Fibroblast of villous mesenchyme (primary cell): ENCODE measurements at places on chromosomes 4 and X.

- peak; percentile 23 for DNase-seq
Observed at GRCh38 chr4:153634738-153635353, 49.2 kb upstream of the TLR2 start.

DNA sequence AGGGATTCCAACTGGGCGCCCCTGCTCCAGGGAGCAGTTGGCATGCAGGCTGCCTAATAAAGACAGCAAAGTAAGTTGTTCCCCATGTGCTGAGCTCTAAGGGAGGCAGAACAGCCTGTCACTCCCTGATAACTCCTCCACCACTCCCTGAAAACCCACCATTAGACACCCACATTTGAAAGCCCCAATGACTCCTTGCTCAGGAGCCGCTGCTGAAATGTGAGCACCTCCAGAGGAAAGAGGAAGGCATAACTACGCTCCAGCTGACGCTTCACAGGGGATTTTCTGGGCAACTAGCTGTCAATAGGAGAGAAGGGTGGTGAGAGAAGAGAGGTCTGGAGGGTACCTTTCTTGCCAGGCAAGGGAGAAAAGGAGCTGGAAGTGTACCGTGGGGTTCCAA is 62.5 kb downstream of the NPY1R start:
- no peak for DNase-seq

GRCh38 chr4:189420572-189420971 is 520.1 kb upstream of the FRG1 start:
- DNase-seq, result no peak

- peak; percentile 64 for DNase-seq
Observed at GRCh38 chr4:95548738-95549245, at the start of gene UNC5C. UNC5C (minus strand) TSS chr4:95548973.

- DNase-seq, result peak; percentile 92
Observed at GRCh38 chr4:121668368-121669162, 28.2 kb downstream of the ANXA5 start.

- no peak for DNase-seq
Observed at GRCh38 chr4:80035336-80035735, 37.7 kb downstream of the ANTXR2 start.

- no peak for DNase-seq
Observed at GRCh38 chrX:100696699-100697351, 35.1 kb downstream of the SYTL4 start.

GRCh38 chr4:97411356-97411755 is 731.9 kb downstream of the STPG2 start:
- DNase-seq, result no peak

DNA sequence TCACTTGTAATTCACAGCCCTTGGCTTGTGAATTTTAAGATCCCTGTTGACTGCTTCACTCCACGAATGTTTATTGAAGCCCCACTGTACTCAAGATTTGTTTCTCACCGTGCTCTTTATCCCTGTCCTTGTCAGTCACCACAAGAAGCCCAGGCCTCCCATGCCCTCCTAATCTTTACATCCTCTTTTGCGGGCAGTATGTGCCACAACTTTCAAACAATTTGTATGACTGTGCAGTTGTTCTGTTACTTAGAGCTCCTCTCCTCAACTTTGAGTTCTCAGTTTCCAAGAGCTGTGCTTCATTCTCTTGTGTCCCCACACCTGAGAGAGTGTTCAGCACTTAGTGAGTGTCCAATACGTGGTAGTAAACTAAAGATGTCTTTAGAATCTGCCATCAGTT is 467.7 kb downstream of the NKX6-1 start:
- no peak for DNase-seq

- no peak for DNase-seq
Observed at GRCh38 chr4:15794426-15794825, 16.3 kb downstream of the CD38 start.

DNA sequence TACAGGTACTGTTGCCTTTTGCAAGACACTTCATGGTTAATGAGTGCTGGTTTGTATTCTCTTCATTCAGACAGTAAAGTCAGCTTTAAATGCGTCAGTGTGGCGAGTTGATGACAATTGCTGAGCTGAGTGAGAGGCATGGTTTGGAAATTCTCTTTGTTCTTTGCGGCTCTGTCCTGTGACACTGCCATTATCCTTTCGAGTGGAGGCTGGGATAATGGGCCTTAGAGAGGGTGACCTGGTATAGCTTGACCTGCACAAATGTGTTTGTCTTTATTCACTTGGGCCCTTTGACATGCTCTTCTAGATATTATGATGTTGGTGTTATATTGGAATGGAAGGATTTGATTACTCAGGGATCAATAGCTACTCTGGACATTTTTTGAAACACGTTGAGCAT is 208.5 kb upstream of the FAT1 start:
- no peak for DNase-seq

DNA sequence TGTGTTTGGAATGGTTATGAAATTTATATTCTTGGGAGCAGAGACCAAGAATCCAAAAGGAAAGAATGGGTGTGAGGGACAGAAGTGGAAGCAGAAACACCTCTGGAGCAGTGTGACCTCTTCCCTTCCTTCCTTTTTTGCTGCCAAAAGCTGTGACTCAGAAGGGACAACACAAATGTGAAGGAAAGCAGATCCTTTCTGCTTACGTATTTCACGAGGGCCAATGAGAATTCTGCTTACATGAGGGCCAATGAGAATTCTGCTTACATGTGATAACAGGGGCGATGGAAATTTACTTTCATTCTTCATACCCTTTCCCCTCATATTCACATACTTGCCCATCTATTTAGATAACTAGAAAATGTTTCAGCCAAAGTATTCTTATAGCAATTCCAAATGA is 404.6 kb downstream of the PRDM5 start:
- peak; percentile 96 for DNase-seq

- no peak for DNase-seq
Observed at GRCh38 chr4:137663251-137664045, 131.2 kb upstream of the PCDH18 start.

GRCh38 chr4:7420661-7421040 is 14.1 kb downstream of the PSAPL1 start:
- DNase-seq, result no peak

DNA sequence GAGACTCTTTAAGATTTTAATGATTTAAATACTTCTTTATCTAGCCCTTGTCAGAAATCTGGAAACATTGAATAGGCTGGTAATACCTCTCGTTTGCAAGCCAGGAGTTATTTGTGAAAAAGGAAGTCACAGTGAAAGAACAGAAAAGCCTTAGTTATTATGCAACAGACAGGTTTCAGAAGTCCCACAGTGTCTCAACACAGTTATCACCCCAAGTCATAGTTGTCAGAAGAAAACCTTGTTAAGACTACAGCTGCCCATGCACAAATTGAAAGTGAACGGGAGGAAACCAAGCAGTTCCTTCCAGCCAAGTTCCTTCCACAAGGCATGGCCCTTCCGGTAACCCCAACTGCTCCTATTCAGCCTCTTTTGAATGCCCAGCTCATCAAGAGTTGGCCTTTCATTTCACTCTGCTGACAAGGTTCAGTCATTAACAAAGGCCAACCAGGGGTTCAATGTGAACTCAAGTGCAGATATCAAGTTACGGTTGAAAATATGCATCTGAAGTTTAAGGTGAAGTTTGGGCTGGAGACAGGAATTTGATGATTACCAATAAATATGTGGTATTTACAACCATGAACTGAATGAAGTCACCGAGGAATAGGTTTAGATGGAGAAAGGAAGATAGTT is 15.6 kb downstream of the ALPK1 start:
- no peak for DNase-seq

DNA sequence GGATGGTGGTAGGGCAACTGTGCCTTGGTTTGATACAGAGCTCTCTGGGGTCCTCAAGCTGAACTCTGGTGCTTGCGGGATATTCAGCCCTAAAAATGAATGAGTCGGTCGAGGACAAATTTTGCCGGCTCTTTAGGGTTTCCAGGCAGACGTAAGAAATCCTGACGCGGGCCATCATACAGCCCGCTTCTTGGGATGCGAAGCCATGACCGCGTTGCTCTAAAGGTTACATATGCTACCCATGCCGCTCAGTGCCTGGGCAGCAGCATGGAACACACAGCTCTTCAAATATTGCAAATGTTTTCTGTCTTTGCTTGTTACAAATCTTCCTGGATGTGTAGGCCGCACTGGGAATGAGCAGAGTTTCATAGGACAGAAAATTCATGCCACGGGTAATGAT is 55.6 kb downstream of the NBDY start:
- no peak for DNase-seq

DNA sequence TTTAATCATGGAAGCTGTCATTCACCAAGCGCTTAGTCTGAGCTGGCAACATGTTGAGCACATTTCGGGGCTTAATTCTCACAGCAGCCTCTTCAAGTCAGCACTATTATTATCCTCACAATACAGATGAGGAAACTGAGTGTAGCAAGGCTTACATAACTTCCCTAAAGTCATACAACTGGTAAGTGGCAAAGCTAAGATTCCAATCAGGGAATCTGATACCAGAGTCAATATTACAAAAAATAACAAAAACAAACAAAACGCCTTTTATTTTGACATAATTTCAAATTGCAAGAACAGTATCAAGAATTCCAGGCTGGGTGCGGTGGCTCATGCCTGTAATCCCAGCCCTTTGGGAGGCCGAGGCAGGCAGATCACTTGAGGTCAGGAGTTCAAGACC is 120.4 kb upstream of the DUSP21 start:
- DNase-seq, result no peak

DNA sequence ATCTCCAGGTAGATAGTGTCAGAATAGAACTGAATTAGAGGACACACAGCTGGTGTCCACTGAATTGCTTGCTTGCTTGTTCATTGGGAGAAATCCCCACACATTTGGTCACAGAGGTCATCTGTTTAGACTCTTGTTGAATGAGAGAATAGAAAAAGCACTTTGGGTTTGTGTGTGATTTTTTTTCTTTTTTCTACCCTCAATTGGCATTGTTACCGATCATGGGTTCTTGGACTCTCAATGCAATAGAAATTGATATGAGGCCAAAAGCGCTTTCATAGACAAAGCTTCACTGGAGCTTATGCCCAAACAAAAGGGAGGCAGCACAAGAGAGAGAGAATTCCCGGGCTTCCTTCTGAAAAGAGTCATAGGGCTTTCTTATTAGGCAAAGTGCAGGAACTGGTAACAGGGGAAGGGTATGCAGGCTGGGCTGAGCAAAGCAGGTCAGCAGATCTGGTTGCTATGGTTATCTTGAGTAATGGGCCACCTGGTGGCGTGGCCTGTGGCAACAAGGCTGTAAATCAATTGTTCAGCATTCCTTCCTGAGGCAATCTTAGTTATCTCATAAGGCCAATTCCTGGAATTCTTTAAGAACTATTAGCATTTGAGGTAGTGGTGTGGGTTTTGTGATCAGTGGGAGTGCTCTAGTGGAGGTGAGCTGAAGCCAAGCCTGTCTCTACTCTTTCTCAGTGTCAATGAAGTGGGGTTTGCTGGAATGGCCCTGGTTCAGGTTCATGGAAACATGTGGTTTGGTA is 5.3 kb upstream of the GPR82 start:
- DNase-seq, result peak; percentile 67

- DNase-seq, result peak; percentile 7
Observed at GRCh38 chr4:152848508-152848907, 68.8 kb downstream of the ARFIP1 start.

- no peak for DNase-seq
Observed at GRCh38 chr4:12146339-12146738, 717.6 kb upstream of the HS3ST1 start.

DNA sequence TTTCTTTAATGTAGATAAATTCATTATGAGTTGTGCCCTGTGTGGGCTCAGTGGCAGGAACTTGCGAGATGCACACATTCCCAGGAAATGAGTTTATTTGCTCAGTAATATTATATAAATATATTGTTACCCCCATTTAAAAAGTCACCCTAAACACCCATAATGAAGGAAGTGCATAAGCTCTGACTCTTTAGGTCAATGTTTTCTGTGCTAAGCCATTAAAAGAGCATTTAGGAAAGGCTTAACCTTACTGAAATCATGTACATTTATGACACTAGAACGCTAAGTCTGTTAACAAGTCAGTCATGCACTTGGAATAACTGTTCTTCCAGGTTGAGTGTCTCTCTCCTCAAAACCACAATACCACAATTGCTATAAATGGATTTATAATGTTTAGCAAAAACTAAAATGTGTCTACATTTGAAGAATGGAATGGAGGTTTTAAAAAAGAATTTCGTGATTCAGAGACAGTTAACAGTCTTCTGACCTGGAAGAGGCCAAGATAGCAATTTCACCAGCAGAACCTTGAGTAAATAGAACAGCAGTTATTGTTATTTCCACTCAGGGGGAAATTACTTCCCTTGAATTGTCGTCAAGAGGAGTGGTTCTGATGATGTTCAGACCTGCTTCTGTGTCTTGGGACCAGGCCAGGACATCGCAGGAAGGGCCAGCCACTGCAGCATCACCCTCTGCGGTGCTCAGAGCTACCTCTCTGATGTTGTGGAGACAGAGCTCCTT is 91.1 kb upstream of the VEGFC start:
- peak; percentile 92 for DNase-seq

DNA sequence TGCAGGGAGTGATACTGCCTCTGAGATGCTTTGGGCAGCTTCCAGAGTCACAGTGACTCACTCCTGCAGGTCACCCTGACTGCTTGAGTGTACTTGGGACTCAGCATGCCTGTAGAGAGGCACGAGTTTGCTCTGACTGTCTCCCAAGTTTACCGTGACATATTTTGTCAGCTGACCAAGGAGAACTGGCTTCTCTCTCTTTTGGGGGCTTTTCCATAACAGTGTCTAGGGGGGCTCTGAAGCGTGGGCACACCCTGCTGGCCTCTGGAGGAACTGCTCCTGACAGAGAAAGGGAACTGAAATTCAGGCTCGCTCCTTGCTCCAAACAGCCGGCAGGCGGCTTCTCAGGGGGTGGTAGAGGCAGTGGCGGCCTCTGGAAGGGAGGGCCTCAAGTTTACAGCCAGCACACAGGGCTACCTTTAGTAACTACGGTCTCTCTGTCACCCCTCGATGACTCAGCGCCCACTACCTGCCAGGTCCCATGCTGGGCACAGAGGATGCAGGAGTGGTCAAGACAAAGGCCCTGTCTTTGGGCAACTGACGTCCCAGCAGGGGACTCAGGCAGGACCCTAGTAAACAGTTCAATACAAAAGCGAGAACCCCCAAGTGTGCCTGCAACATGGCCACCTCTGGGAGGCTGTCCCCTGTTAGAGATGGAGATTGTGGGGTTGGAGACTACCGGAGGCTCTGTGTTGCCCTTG is 17.8 kb downstream of the ZNF185 start:
- peak; percentile 50 for DNase-seq

DNA sequence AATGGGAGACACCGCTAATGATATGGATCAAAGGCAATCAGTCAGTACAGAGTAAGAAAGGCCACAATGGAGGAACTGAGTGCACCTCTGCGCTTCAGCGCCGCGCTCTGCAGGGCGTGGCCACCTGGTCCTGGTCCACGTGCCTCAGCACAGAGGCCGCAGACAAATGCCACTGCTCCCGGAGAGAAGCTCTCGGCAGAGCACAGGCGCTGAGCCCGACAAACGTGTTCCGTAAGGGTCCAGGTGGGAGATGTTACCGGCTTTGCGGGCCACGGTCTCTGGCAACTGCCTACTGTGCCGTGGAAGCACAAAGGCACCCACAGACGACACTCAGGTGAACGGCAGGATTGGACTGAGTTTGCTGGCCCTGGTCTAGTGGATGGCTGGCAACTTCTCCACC is 68.9 kb downstream of the ACOX3 start:
- DNase-seq, result no peak

DNA sequence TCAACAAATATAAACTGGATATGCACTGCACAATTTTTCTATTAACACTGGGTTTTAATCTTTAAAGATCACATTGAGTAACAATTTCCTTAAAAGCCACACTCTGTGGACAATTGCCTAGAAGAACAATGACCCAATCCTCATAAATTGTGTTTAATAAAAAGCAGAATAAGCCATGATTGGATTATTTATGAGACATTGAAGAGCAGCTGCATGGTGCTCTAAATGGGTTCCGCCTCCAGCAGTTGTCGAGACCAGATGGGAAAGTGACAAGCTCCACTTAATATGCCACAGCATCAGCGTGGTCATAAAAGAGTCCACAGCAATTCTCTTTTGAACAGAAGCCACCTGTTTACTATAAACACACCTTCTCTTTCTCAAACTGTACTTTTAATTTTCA is 635.2 kb upstream of the FRG1 start:
- no peak for DNase-seq
